ENCODE measurements at places on chromosomes 7 and 10. TPM values are rescaled to one million over a fixed set of nuclear protein-coding genes. Genes with fewer than 3 reads are reported as not detected.

TUBB8 gene
- total RNA-seq = 0.13 TPM

UCMA gene
- not detected for total RNA-seq

SPDYE9 gene
- not detected for total RNA-seq

ACHE gene
- 0.54 TPM for total RNA-seq

Data from mammary microvascular endothelial cell (primary cell).